Activated CD4-positive, alpha-beta T cell treated with anti-CD3 and anti-CD28 coated beads, Interleukin-2, amount 10 ng/mL, durations not matched to agents 24 days and 14 days (primary cell): ENCODE measurements at places on chromosomes 16 and 17. TPM values are rescaled to one million over a fixed set of nuclear protein-coding genes. Genes with fewer than 3 reads are reported as not detected.

- DNase-seq: no peak
Observed at GRCh38 chr17:57115916-57116315, 30.9 kb downstream of the AKAP1 start.

DNA sequence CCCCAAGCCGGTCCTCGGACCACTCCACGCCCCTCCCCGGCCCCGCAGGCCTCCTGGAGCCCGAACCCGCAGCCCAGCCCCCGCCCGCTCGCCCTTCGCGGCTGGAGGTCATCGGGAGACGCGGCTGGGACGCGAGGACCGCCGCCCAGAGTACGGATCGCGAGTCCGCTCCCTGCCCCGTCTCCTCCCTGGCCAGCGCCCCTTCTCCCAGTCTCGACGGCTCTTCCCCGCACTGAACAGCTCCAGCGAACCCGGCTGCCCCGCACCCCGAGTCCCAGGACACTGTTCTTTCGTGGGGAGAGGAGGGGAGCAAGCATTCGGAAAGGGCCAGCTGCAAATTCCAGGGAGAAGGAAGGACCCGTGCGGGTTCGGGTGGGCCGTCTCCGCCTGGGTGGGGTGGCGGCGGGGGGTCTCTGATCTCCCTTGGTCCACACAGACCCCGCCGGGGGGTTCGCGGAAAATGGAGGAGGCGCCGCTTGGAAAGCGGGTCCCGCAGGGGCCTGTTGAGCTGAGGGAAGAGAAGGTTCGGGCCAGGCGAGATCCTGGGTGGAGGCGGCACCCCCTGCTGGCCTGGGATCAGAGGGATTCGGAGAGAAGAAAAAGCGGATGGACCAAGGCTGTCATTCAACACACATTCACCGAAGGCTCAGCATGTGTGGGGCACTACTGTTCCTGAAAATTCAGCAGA lies 632 bp upstream of the RTN4RL1 start:
- peak; percentile 80 for DNase-seq

- no peak for DNase-seq
Observed at GRCh38 chr16:12753203-12754023, 50.3 kb downstream of the CPPED1 start.

DNA sequence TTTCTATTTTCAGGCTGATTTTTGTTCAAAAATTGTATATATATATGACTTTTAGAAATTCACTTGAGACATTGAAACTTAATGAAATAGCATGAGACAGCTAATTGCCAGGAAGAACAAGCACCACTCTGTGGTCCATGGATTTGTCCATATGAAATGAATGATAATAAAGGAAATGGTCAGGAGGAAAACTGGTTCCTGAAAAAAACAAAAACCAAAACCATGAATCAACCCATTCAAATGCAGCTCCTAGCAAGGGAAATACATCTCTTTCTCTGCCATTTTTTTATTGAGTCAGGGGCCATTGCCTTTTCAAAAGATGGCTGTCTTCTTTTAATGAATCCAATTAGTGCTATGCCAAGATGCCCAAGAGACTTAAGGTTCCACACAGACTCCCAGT lies 230.7 kb downstream of the SLC39A11 start:
- no peak for DNase-seq

GRCh38 chr16:89289428-89290395 lies 72.2 kb downstream of the ZNF778 start:
- peak; percentile 91 for DNase-seq

GRCh38 chr16:22373662-22374310 lies 633 bp downstream of the CDR2 start:
- DNase-seq: peak; percentile 81

The CTNS gene
- 46.7 and 48.1 TPM in 2 replicates for total RNA-seq

The KRTAP3-2 gene
- not detected in 2 replicates for total RNA-seq
